ENCODE measurements at places on chromosomes 7 and 10. TPM values are rescaled to one million over a fixed set of nuclear protein-coding genes. Genes with fewer than 3 reads are reported as not detected.

DNA sequence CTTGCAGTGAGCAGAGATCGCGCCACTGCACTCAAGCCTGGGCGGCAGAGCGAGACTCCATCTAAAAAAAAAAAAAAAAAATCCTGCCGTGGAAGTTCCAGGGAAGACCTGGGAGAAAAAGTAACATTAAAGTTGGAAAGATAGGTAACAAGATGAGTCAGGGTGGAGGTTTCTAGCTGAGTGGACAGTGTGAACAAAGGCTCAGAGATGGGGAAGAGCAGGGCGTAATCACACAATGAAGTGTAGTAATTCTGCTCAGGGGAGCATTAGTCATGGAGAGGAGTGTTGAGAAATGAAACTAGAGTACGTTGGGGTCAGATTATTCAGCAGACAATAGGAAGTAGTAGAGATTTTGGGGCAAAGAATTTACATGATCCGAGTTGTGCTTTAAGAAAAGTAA, 21.6 kb upstream of the WASL start:
- DNase-seq, result peak; percentile 92

DNA sequence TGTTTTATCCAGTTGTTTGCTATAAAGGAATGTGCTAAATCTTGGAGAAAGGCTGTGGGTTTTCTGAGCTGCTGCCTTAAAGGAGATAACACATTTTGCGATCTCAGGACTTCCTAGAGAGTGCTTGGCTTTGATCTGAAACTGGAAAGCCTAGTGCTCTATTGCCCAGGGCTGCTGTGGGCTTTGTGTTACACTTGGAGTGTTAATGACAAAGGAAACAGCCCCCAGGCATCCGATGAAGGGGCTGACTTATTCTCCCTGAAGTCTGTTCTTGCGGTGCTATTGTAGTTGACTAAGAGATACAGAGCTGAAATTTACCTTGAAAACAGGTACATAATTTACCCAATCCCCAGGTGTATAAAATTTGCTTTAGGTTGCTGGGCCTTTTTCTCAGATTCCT, 74.5 kb downstream of the SND1 start:
- DNase-seq, result no peak

GRCh38 chr10:16105082-16105481, 244.8 kb upstream of the MINDY3 start:
- peak; percentile 29 for DNase-seq

DNA sequence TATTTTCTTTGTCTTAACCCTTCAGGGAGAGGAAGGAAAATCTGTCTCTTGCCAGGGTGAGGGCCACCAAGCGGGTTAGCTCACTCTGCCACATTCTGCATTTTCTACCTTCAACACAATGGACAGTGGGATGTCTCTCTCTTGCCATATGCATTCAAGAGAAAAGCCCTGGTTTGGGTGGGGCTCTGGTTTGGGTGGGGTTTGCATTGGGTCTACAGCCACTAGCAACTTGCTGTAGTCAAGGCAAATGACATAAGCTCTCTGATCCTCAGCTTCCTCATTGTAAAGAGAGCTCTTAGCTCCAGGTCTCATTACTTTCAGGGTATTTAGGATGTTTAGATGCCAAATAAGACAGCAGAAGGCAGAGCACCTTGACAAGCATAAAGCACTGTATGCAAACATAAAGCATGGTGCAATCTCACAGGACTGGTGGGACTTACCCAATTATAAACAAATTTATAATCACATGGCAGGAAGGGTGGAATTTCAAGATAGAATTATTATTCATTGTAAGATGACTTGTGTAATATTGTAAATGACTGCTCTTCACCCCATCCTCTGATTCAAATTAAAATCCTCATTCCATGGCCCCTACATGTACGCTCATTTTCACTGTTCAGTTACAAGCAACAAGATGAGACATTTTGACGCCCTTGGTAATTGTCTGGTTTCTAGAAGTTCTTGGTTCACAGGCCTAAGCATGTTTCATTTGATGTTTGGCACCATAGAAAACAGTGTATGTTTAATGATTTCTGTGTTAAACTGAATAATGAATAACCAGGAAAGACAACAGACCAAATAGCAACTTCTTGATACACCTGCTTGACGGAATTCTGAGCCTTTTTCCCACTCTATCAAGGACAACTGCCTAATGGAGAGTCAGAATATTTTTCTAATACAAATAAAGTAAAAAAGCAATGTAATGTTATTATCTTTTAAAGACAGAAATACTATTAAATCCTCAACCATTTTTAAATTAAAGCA, 258.9 kb downstream of the KCNMA1 start:
- no peak for DNase-seq

GRCh38 chr7:77157446-77157845, 35.0 kb downstream of the CCDC146 start:
- no peak for DNase-seq

GRCh38 chr10:49647554-49647953, 31.9 kb upstream of the C10orf53 start:
- DNase-seq, result no peak

DNA sequence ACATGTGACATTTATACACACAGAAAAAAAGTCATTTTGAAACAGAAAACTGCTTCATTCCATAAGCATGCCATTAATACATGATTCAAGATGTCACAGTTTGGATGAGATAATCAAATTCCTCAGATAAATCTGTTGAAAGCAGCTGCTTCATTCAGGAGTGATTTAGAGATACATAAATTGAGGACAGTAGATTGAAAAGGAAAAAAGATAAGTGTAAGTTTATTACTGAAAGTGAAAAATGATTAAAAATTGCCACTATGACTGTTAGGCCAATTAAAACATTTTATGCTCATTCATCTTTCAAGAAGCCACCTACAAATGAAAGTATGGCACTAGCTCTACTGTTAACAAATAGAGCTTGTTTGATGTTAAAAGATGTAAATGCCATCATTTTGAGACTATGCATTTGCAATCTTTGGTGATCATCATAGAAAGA, 136.9 kb upstream of the CDK6 start:
- no peak for DNase-seq

DNA sequence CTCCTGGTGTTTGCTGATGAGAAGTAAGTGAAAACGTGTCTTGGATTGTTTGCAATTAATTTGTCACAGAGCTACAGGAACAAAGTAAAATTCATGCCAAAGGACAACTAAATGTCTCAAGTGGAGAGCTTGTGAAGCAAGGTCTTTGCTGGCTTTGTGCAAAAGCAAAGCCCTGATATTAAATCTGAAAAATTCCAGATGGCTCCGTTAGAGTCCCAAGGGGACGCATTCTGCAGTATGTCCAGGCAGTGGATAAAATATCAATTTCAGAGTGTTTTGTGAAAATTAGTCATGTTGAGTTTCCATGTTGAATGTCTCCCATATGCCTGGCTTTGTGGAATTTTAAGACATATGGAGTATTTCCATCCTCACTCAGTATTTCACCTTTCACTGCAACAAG, 102.5 kb upstream of the PTN start:
- no peak for DNase-seq

- DNase-seq, result peak; percentile 25
Observed at GRCh38 chr10:117960345-117960935, 86.3 kb downstream of the RAB11FIP2 start.

- DNase-seq, result no peak
Observed at GRCh38 chr7:154867068-154867467, 135.9 kb downstream of the PAXIP1 start.

DNA sequence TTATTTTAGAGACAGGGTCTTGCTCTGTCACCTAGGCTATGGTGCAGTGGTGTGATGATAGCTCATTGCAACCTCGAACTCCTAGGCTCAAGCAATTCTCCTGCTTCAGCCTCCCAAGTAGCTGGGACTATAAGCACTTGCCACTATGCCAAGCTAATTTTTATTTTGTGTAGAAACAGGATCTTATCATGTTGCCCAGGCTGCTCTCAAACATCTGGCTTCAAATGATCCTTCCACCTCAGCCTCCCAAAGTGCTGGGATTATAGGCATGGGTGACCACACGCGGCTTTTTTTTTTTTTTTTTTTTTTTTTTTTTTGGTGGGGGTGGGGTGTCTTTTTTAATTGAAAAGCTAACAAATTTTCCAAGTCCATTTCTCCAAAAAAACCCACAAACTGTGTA, 18.4 kb downstream of the HPS6 start:
- DNase-seq, result no peak

GRCh38 chr10:33306126-33306525, 28.3 kb downstream of the NRP1 start:
- DNase-seq, result no peak

- DNase-seq, result no peak
Observed at GRCh38 chr10:15122477-15123030, 25.4 kb downstream of the RPP38 start.

GRCh38 chr7:64308016-64308270, 5.8 kb upstream of the ZNF736 start:
- DNase-seq, result no peak

- DNase-seq, result no peak
Observed at GRCh38 chr10:2232479-2232878, 495.2 kb upstream of the ADARB2 start.

DNA sequence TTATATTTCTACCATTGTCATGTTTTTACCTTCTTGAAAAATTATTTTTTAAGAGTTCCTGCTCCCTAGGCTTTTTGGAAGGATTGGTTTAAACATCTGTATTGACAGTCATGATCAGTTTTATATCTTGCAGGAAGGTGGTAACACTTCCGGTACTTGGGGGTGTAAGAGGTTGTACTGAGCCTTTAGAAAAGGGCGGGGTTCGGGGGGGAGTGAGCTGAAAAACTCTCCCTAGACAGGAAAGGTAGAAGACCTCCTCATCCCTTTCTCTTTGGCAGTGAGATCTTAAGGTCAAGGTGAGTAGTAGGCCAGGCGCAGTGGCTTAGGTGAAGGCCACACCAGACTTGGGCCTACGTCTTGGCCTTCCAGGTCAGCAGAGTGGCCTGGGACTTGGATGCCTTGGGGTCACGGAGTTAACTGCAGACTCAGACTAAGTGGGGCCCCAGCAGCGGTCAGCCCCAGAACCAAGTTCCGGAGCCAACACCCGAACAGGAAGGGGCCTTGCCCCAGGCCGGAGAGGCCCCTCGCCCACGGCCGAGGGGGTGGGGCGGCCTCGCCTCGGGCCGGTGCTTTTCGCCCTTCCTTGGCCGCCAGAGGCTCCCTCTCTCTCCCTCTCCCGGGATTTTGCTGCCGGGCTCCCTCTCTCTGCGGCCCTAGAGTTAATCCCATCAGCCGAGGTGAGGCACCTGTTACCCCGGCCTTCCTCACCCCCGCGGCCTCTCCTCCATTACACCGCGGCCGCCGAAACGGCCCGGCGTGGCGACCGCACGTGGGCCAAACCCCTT, at the start of gene PPP1R9A:
TSS of gene PPP1R9A (plus strand) at position 569 of the 785 bp plus-strand sequence. CDS start 2,520 bp downstream, outside the sequence.
- DNase-seq, result peak; percentile 35

GRCh38 chr10:77220150-77220549, 417.5 kb downstream of the KCNMA1 start:
- DNase-seq, result peak; percentile 46

GRCh38 chr7:7653593-7654187, 13.1 kb downstream of the UMAD1 start:
- DNase-seq, result peak; percentile 33

GRCh38 chr7:67825356-67825755, 828.7 kb downstream of the TYW1 start:
- DNase-seq, result no peak

- no peak for DNase-seq
Observed at GRCh38 chr10:63673246-63673645, 152.0 kb downstream of the REEP3 start.

DNA sequence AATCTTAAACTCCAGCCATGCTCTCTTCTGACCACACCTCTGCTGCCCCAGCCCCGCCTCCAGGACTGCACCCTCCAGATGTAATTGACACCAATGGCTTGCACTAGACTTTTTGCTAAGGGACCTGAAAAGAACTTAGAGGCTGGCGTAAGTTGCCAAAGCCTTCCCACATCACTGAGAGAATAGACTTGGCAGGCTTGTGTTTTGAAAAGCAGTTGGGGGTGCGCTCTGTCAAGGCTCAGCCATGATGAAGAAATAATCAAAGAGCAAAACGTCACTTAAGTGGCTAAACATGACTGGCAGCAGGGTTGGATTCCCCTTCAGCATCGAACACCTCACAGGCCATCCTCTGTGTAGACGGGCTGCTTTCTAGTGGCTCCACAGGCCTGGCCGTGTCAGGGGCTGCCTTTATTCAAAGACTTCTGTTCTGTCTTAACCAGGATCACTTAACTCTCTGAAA, 195.2 kb upstream of the C7orf33 start:
- no peak for DNase-seq

DNA sequence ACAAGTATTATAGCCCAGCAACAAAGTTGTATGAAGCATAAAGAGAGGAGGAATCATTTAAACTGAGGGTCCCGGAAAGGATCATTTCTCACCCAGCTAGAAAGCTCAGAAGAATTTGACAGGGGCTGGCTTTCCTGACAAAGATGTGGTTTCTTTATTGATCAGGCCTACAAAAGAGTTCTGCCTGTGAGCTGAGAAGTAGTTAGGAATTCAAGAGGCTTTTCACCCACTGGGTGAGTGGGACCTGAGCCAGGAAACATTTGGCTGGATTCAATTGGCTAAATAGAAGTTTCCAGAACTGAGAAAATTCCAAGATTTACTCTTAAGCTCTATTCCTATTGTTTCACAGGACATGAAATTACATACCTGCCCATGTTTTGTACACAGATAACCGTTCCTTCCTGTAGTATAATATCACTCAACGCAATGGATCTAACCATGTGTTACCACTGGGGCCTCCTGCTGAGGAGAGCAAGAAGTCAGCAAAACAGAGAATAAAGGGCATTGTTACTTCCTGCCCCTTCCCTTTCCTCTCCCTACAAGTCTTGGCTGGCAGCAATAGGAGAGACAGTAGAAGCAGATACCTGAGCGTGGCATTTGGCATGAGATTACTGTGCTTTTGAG, 53.9 kb upstream of the PAPSS2 start:
- no peak for DNase-seq

GRCh38 chr7:66255534-66256100, 50.5 kb downstream of the TPST1 start:
- DNase-seq, result peak; percentile 72

- no peak for DNase-seq
Observed at GRCh38 chr10:4306871-4307270, 519.1 kb upstream of the AKR1E2 start.

The SORCS1 gene
- not detected for total RNA-seq

The TET1 gene
- total RNA-seq, result 2.8 TPM

The DYDC2 gene
- total RNA-seq, result not detected

The TFEC gene
- total RNA-seq, result 0.02 TPM

The OR2A42 gene
- not detected for total RNA-seq

The LRRC18 gene
- total RNA-seq, result not detected

The URGCP gene
- 40.9 TPM for total RNA-seq

The JCAD gene
- total RNA-seq, result not detected

The PCGF5 gene
- total RNA-seq, result 32.7 TPM

The SHTN1 gene
- 3.8 TPM for total RNA-seq
